Frontal cortex (tissue), 4 donors: ENCODE measurements at places on chromosomes 2 and 18. TPM values are rescaled to one million over a fixed set of nuclear protein-coding genes. Genes with fewer than 3 reads are reported as not detected.

TYW5 gene
- total RNA-seq: 13.9 TPM

NT5C1B gene
- total RNA-seq: not detected

RAMP1 gene
- total RNA-seq: 6.9 TPM

SLC39A10 gene
- total RNA-seq: 172 TPM

ACVR1C gene
- 5.7 TPM for total RNA-seq

UGT1A7 gene
- not detected for total RNA-seq

POTEJ gene
- not detected for total RNA-seq

GRCh38 chr18:582465-582864 lies 2.3 kb downstream of the CETN1 start:
- peak; percentile 12 for DNase-seq

DNA sequence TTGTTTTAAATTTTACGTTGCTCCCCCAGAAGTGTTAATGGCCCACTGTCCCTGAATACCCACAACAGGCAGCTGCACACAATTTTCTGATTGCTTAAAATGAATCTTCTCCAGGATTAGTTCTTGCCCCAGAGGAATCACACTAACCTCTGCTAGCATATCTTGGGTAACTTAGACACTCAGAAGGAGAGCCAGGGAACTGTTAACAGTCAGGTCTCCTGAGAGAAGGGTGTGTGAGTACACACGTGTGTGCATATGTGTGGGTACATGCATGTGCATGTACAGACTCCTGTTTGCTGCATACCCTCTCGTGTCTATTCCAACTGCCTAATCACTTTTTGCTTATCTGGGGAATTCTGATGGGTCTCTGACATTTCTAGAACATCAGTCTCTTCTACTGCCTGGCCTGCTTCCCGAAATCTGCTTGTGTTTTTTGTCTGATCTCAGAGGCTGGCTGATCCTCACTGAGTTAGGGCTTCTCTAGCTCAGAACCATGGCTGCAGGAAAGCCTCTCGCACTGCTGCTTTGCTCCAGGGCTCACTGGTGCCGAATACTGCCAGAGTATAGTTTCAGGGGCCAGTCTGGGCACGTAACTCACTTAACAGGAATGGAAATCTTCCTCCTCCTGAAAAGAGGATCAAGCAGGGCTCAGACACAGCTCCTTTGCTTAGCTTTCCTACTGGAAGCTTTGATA lies 62.8 kb downstream of the PRELID3A start:
- DNase-seq: no peak

- DNase-seq: no peak
Observed at GRCh38 chr18:22260208-22260820, 90.9 kb downstream of the GATA6 start.

GRCh38 chr2:30223413-30223874 lies 7.9 kb upstream of the LBH start:
- DNase-seq: no peak

GRCh38 chr2:9239616-9240015 lies 33.0 kb downstream of the ASAP2 start:
- no peak for DNase-seq

DNA sequence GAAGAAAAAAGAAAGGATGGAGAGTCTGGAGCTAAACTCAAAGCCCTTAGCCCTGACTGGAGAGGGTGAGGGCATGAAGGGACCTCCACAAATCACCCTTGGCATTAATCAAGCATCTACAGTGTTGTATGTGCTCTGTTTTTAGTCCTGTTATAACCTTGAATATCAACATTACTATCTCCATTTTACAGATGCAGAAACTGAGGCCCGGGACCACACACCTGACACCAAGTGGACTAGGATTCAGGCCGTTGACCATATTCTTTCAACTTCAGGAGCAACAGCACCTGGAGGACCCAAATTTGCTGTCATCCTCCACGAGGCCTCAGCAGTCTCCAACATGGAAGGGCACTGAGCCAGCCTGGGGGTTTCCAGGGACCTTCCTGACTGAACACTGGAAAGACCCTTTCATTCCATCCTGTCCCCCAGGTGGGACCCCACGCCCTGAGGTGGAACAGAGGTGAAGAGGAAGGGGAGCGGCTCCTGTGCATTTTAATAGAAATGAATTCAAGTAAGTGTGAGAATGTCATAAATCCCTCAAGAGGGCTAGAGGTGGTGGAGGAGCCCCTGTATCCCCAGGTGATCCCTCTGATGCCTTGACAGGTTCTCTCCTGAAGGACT lies 41.0 kb downstream of the SERTAD2 start:
- DNase-seq: no peak

GRCh38 chr2:175402571-175402970 lies 221.1 kb upstream of the ATP5MC3 start:
- no peak for DNase-seq

DNA sequence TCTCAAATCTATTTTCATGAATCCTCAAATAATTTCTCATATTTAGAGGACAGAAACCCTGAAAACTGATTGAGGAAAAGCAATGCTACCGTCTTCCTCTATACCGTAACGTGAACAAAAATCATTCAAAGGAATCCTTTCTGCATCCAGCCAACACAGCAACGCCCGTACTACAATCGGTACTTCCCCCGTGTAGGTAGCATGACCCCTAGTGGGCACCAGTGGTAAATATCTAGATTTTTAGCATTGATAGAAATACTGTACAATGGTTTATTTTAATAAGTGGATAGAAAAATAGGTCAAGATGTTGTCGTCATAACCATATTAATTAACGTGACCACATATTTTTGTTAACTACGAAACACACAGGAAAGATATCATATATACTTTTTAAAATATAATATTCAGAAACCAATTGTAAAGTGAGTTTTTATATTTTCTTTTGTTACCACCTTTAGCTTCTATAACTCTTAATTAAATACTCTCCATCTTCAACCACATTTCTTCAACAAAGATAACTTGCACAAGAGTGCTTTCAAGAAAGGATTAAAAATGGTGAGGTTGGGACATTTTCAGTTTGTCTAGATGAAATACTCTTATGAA lies 194.1 kb downstream of the SS18 start:
- no peak for DNase-seq

DNA sequence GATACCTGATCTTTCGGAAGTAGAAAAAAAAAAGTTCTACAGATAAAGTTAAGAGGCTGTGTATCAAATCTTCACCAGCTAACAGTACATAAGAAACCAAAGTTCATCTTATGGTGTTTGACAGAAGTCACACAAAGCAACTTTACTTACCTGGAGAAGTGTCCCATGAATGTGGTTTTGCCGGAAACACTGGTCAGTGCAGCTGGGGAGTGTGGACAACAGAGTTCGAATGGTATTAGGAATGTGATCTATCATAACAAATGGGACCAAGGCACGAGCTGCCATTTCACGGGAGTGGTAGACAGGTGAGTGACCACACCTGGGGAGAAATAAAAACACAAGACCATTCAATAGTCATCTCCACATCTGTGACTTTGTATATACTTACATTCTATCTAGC lies 171.4 kb upstream of the ZFP36L2 start:
- DNase-seq: no peak

GRCh38 chr2:47360927-47361326 lies 42.0 kb upstream of the MSH2 start:
- no peak for DNase-seq

- DNase-seq: no peak
Observed at GRCh38 chr2:217195658-217196446, 336.0 kb upstream of the TNP1 start.

- DNase-seq: no peak
Observed at GRCh38 chr2:193774166-193774565, 1579.4 kb upstream of the TMEFF2 start.

DNA sequence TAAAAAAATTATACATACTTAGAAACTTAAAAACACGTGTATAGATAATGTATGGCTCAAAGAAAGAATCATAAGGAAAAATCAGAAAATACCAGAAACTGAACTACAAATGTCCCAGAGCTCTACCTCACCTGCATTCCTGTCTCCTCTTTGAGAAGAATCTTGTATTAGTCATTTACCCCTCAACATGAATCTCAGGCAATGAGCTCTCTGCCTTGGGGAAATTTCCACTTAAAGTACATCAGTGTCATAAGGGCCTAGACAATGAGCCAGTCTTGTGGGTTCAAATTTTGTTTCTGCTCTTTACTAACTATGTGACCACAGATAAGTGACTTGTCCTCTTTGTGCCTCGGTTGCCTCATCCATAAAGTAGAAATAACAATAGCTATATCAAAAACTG lies 40.1 kb downstream of the SCG2 start:
- no peak for DNase-seq
